ENCODE measurements at places on chromosomes 6 and 20.

DNA sequence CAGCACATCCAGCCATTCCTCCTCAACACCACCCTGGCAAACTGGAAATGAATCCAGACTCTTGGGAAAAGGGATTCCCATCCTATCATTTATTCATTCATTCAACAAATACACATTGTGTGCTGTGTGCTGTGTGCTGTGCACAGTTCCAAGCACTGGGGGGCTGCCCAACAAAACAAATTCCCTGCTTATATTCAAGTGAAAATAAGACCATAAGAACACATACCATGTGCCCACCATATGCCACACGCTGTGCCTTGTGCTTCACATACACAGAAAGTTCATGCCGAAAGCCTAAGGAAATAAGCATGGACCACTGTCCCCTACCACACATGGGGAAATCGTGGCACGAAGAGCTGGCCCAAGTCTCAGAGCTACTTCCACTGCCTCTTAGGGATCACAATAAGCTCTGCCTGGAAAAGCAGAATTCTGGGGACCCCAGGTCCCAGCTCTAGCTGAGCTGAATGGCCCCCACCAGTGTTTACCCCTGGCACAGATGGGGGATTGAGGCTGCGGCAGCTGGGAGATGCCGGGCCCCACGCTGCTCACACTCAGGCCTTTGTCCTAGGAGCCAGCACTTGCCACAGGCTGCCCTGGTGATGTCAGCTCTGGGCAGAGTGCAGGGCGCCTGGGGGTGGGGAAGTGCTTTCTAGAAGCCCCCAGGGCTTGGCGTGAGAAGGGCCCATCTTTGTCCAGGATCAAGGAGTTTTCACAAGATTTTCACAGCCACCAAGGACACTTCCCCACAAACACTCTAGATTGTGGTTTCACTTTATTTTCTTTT, 99.6 kb downstream of the PREX1 start:
- DNase-seq: no peak

DNA sequence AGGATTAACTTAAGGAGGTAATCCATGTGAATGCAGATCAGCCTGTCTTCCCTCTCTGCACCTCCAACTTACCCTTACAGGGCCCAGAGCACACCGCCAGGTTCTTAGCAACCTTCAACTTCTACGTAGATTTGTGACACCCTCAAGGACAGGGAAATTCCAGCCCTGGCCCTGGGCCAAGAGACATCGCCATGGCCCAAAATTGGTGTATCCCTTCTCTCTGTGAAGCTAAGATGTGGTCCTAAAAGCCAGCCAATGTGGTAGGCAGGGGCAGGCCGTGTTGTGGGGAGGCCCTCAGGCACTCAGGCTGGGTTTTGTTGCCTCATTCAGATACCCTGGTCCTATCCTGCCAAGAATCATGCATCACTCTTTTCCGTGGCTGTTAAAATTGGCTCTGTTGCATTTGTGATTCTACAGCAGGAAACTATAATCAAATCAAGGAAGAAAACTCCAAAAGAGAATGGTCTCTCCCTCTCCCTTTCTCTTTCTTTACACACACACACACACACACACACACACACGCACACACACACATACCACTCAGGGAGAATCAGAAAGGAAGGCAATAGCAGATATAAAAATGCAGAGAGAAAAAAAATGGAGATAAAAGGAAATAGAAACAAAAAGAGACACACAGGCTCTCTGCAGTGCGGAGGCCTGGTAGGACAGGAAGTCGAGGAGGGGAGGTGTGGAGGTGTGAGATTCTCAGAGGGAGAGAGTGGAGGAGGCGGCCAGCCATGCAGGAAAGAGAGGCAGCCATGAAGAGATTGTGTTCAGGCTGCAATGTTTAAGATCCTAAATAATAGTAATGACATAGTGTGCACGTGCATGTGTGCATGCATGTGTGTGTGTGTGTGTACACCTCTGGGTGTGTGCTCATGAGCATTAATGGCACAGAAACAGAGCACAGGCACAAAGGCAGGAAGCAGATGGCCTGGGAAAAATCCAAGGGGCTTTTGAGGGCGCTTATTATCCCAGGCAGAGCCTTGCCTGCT, 201.8 kb upstream of the LRFN2 start:
- DNase-seq: no peak

- no peak for DNase-seq
Observed at GRCh38 chr6:13557841-13558240, 16.6 kb upstream of the SIRT5 start.

DNA sequence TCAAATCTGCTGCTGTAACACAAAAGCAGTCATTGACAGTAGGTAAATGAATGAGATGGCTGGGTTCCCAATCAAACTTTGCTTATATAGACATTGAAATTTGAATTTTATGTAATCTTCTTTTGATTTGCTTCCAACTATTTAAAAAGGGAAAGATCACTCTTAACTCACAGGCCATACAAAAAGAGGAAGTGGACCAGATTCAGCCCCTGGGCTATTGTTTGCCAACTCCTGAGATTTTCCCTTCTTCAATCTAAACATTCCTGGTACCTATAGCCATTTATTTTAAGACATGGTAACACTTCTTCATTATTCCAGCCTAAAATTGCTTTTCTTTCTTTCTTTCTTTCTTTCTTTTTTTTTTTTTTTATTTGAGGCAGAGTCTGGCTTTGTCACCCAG, 260.6 kb downstream of the TFAP2A start:
- no peak for DNase-seq

DNA sequence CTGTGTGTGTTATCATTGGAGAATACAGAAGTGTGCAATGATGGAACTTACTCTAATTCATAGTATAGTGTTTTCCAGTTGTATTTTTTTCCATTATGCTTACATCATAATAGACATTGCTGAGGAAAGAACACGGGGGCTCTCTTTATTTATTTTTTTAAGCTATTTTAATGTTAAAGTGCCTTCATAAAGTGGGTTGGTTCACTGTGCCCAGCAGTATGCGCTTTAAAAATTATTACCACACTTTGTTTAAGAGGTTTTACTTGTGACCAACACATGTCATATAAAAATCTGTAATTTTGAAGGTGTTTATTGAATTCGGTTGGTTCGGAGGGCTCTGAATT, 215.8 kb downstream of the TMEM242 start:
- DNase-seq: no peak

All from activated CD8-positive, alpha-beta memory T cell treated with anti-CD3 and anti-CD28 coated beads, Interleukin-2, amount 50 U/mL, for 4 hours (primary cell).